ENCODE measurements at places on chromosomes 5 and 9.

DNA sequence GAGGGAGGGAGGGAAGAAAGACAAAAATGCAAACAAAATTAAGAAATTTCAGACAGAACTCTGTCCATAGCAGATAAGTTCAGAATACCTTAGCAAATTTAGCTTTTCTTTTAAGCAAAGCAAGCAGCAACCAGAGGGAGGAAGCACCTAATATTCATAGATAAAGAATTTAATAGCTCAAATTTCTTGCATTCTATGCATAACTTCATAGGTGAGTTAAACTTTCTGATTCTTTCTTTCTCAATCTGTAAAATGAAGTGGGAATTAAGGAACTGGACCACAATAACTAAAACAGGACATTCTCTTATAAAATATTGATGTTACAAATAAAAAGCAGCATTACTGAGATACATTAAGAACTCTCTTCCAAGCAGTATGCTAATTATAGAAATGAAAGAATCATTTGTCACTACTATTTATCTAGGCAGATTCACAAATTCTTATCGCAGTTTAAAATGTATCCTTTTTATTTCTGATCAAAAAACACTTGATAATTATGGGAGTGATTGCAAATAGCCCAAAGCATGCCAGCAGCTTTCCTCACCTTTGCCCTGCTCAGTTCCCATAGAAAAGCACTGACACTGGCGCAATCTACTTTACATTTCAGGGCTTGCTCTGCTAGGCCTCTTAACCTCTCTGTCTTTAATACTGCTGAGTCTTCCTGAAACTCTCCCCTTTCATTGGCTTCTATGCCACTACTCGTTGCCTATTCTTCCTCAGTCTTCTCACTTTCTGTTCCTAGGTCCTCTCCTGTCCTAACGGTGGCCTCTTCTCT is 341.8 kb downstream of the PIK3R1 start:
- DNase-seq: no peak

DNA sequence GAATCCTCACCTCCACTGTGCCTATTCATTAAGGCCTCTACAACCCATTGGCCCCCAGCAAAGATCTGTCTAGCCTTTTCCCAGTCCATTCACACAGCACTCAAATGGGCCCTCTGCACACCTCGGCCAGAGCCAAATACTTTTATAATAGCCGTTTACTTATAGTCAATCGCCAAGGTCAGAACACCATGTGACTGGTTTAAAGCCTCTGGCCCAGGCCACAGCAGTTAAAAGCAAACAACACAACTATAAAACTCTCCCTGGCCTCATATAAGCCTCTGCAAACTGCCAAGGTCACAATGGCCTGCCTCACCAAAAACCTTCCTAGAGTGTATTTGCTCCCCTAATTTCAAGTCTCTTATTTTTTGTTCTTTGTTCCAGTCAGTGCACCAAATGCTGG is 562.6 kb downstream of the CAAP1 start:
- DNase-seq: no peak

- no peak for DNase-seq
Measured at GRCh38 chr9:114055894-114056293, 22.2 kb downstream of the AMBP start.

DNA sequence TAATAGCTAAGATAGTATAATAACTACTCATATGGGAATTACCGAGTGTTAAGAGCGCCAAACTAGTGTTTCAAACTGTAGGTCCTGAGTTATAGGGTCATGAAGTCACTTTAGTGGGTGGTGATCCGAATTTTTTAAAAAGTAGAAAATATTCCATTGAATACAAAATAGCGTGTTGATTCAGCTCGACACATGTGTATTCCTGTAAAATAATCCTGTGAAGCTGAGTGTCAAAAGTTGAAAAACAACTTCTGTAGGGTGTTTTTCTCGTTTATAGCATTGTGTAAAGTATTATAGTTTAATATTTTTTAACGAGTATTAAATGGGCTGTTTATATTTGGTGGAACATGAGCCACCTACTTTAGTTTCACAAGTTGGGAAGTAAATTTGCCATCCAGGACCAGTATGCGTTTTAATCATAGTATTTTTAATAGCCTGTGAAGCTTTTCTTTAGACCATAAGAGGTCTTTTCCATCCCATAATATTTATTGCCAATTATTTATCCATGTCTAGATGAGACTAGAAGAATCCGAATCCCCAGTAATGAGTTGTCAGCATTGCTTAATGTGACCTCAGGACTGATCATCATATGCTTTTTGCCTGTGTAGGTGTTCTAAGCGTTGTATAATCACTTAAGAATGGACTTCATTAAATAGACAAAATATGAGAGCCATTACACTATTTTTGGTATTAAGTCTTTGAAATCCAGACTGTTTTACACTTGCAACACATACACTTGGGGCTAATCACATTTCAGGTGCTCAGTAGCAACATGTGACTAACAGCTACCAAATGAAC is 84.1 kb downstream of the PTPDC1 start:
- DNase-seq: no peak

GRCh38 chr5:68795190-68795589 is 298.6 kb upstream of the SLC30A5 start:
- DNase-seq: no peak
